Breast epithelium (tissue), 4 donors: ENCODE measurements at places on chromosomes 1 and 21. TPM values are rescaled to one million over a fixed set of nuclear protein-coding genes. Genes with fewer than 3 reads are reported as not detected.

- H3K36me3 ChIP-seq = no peaks in the 10 kb centered on the region
- no peak overlapping the region for H3K4me3 ChIP-seq
- no peaks in the 10 kb centered on the region for H3K4me1 ChIP-seq
- no peak for DNase-seq
- H3K27ac ChIP-seq = no peak overlapping the region
Observed at GRCh38 chr1:118815909-118816308, 172.2 kb downstream of the TBX15 start.

DNA sequence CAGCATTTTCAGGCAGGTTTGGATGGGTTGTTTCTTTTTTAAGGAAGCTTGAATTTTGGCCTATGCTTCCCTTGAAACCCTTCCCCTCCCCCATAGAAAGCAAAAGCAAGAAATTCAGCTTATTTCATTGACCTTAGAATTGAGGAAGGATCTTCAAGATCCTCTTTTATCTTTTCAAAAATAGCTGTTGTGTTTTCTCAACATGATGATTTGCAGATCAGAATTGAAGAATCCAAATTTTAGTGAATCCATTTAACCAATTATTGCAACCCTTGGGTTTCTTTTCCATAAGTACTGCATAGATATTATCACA, 73.7 kb downstream of the LRRC8C start:
- H3K27ac ChIP-seq = no peak overlapping the region
- no peak for DNase-seq
- H3K4me1 ChIP-seq = no peaks in the 10 kb centered on the region
- no peaks in the 10 kb centered on the region for H3K36me3 ChIP-seq
- no peak overlapping the region for H3K4me3 ChIP-seq

- no peak overlapping the region for H3K27ac ChIP-seq
- DNase-seq = no peak
- no peaks in the 10 kb centered on the region for H3K27me3 ChIP-seq
- no peaks in the 10 kb centered on the region for H3K4me1 ChIP-seq
Observed at GRCh38 chr1:70334436-70334835, 20.1 kb downstream of the ANKRD13C start.

- DNase-seq = no peak
- H3K4me3 ChIP-seq = no peak overlapping the region
- H3K36me3 ChIP-seq = no peaks in the 10 kb centered on the region
Observed at GRCh38 chr1:233635765-233636502, 22.0 kb downstream of the KCNK1 start.

Gene IL23R
- not detected for total RNA-seq

Gene GUCA2A
- total RNA-seq = 8.8 TPM
